Stimulated activated CD8-positive, alpha-beta memory T cell treated with anti-CD3 and anti-CD28 coated beads, Interleukin-7, amount 100 ng/mL, for 1 hour (primary cell): ENCODE measurements at places on chromosomes 11 and 22.

DNA sequence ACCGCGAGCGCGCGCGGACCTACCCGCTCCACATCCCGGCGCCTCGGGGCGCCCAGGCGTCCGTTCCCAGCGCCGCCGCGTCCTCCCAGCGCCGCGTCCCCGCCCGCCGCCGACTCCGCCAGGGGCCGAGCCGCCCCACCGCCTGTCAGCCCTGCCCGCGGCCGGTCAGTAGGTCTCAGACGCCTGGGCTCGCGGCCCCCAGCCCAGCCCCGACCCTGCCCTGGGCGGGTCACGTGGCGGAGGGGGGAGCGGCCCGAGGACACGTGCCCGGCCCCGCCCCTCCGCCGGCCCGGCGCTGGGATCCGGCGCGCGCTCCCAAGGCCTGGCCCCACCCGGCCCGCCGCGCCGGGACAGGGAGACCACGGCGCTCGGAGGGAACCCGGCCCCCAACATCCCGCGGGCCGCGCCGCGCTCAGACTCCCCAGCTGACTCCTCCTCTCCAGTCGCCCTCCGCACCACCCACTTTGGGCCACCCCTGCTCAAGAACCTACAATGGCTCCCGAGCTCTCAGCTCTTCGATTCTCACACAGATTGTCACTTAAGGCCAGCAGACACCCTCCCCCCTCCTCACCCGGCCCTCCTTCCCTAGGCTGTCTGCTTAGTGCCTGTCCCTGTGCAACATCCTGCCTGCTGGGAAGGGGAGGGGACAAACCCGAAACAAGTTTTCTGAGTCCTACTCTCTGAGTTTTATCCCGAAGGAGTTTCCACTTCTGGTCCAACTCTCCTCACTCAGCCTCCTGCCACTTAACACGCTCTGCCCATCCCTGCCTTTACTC, at the start of gene RAB3IL1:
Gene RAB3IL1 (minus strand): TSS at position 233 of the 776 bp plus-strand sequence. CDS start 199 bp downstream, at position 34.
- DNase-seq: no peak

DNA sequence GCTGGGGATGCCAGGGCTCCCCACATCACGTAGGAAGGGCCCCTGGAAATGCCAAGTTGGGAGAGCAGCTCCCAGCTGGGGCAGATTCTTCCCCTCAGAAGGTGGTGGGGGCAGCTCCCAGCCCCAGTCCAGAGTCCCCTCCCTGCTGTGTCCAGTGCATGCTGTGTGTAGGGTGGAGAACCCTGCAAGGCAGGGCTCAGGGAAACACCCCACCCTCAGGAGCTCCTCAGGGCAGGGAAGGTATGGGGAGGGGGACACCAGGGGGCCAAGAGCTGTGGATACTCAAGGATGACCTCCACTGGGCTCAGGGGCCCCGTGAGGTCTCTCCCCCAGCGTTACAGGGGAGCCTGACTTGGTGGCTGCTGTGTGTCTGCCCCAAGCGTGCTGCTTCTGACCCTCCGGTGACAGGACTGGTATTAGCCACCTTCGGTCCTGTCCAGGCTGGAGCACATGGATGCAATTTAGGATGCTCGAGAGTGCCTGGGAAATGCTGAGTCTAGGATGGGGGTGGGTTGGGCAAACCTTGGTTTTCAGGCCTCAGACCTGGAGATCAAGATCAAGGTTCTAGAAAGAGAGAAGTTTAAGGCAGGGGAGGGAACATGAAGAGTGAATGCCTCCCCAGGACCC, 16.1 kb upstream of the CABP7 start:
- no peak for DNase-seq

DNA sequence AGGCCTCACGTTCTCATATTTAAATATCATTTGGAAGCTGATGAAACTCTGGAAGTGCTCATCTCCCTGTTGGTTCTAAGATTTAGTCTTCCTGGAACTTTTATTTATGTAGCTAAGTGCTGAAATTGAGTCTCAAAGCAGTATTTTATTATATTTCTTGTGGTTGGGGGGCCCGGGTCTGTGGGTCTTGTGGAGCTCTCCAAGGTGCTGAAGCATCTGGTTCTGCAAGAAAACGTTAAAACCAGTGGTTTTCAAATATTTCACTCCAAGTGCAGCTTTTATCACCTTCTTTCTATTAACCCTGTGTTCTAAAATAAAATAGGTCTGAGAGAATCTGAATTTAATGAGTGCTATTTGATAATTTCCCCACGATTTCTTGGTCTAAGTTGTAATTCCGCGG, 1404.8 kb downstream of the TBC1D22A start:
- no peak for DNase-seq

DNA sequence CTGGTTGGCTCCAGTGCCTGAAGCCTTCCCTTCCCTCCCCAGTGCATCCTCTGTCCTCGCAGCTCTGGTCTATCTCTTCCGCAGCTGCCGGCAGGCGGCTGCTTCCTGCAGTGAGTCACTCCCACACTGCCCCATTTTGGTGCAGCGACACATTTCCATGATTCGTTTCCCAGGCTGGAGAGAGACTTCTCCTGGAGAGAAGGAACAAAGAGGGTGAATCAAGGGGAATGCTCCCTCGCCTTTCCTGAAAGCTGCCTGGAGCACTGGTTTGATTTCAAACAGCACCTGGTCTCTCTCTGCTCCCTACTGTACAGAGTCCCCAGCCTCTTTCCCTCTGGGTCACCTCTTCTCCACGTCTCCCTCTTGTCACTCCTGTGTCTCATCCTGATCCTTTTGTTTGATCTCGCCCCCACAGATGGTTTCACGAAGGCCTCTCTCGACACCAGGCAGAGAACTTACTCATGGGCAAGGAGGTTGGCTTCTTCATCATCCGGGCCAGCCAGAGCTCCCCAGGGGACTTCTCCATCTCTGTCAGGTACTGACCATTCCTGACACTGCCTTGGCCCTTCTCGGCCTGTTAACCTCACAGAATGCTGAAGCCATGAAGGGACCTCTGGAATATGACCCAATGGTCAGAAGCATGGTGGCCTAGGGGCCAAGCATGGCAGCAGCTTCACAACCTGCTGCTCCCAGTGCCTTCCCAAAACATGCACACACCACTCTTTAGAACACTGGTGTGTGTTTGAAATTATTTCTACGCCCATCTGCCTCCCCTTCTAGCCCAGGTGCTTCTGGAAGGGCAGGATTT, at the start of gene TMA7B:
Gene TMA7B (plus strand): TSS at position 758 of the 808 bp plus-strand sequence. CDS start 3,978 bp downstream, outside the sequence.
- no peak for DNase-seq

DNA sequence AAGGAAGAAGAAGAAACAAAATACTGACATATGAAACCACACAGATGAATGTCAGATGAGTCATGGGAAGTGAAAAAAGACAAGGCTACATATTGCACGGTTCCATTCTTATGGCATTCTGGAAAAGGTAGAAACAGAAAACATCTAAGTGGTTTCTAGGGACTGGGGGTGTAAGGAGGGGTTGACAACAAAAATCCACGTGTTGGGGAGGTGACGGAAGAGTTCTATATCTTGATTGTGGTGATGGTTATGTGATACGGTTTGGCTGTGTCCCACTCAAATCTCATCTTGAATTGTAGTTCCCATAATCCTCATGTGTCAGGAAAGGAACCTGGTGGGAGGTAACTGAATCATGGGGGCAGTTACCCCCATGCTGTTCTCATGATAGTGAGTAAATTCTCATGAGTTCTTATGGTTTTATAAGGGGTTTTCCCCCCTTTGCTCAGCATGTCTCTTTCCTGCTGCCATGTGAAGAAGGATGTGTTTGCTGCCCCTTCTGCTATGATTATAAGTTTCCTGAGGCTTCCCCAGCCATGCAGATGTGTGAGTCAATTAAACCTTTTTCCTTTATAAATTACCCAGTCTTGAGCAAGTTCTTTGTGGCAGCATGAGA, 6.4 kb upstream of the ARFGAP3 start:
- DNase-seq: no peak

GRCh38 chr11:18012906-18013781, at the start of gene SERGEF:
Gene SERGEF (minus strand): TSS chr11:18013047. CDS start chr11:18013010, 37 bp downstream.
- DNase-seq: peak; percentile 81

GRCh38 chr11:45739866-45740265, 65.1 kb upstream of the SLC35C1 start:
- DNase-seq: no peak

- no peak for DNase-seq
These were observed 353.2 kb downstream of the ETS1 start for GRCh38 chr11:128234143-128234542.

GRCh38 chr11:1792461-1792860, 28.7 kb upstream of the CTSD start:
- no peak for DNase-seq

GRCh38 chr11:115363921-115364320, 140.3 kb downstream of the CADM1 start:
- DNase-seq: no peak

GRCh38 chr11:28106353-28107043, 1.5 kb downstream of the KIF18A start:
- DNase-seq: no peak

DNA sequence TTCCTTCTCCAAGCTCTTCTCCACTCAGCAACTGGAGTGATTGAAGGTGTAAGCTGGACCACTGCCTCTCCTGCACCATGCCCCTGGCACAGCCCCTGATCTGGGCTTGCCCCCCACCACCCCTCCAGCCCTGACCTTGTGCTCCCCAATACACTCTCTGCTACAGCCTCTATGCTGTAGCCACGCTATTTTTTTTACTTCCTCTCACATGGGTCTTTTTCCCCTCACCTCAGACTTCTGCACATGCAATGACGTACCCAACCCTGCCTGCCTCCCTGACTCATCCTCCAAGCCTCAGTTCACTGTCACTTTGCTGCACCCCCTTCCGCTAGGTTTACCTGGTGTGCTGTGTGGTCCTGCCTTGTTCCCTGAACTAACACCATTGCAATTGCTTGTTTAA, 9.0 kb downstream of the CSNK2A3 start:
- no peak for DNase-seq

DNA sequence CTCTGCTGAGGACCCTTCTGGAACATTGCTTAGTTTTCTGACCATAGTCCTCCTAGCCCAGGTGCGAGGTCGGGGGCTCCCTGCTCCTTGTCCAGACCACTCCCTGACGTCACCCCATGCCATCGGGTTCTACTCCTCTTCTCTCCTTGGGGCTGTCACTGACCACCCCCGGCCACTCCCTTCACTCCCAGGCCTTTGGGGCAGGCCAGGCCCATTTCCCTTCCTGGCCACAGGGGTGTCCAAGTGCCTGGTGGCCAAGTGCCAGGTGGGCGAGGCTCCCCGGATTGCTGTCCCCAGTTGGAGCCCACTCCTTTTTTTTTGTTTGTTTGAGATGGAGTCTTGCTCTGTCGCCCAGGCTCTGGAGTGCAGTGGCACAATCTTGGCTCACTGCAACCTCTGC, 19.5 kb downstream of the MRGPRD start:
- DNase-seq: no peak

DNA sequence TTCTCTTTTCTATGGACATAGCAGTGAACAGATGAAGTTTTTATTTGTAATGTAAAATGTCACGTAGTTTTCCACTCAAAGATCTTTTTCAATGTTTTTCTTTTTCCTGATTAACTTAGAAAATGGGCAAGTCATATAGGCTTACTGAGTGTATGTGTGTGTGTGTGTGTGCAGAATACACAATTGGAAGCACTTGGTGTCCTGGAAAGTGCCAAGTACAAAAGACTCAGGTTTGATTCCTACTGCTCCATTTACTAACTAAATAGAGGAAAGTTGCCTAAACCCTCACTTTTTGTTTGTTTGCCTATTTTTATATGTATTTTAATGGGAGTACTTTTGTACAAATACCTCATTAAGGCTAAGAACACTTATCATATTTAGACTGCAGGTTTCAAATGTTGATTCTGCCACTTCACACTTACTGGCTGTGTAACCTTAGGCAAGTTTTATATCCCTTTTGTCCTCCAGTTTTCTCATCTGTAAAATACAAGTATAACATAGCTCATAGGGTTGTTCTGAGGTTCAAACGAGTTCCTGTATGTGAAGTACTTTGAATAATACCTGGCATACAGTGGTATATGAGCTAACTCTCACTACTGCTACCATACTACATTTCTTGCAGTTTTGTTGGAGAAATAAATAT, 90.1 kb downstream of the TYR start:
- no peak for DNase-seq

DNA sequence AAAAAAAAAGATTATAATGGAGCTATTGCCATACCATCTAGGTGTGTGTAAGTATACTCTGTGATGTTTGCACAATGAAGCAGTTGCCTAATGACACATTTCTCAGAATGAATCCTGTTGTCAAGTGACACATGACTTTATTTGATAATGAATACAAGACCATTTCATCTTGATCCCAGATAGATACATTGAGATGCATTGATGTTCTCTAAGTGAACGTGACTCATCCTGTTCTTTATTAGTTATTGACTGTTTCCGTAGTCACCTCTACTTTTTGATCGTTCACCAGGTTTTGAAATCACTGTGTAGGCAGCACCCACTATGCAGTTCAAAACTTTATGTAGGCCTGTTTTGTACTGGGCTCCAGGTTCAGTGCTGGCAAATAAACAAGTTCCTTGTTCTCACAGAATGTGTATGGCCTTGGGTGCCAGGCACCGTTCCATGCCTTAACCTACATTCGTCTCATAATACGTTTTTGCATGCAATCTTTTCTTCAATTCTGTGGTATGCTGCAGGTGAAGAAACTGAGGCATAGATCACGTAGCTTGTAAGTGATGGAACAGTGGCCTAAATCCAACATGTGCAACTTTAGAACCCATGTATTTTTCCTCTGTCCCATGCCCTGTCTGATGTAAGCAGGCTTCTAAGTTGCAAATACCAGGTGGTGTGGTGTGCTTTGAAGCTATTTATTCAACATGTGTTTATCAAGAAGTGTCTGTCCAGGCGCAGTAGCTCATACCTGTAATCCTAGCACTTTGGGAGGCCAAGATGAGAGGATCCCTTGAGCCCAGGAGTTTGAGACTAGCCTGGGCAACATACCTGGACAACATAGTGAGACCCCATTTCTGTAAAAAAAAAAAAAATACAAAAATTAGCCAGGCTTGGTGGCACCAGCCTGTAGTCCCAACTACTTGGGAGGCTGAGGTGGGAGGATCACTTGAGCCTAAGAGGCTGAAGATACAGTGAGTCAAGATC, 10.4 kb downstream of the SREBF2 start:
- DNase-seq: no peak

DNA sequence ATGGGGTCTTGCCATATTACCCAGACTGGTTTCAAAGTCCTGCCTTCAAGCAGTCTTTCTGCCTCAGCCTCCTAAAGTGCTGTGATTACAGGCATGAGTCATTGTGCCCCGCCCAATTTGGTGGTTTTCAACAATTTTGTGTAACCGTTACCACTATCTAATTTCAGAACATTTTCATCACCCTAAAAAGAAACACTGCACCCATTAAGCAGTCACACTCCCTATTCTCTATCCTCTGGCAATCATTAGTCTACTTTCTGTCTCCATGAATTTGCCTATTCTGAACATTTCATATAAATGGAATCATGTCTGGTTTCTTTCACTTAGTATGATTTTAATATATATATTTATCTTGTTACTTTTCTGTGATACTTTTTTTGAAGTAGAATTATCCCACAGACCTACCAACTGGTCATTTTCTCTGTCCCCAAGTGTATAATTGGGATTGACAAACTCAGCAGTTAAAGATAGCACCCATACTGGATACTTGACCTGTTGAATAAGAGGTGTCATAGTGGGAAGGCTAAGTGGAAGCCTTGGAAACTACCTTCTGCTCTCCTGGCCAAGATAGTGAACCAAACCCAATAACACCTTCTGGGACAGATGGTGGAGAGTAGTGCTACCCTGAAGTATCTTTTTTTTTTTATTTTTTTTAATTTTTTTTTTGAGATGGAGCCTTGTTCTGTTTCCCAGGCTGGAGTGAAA, 64.8 kb downstream of the STIM1 start:
- peak; percentile 48 for DNase-seq
